ENCODE measurements at places on chromosomes 1 and 21.

DNA sequence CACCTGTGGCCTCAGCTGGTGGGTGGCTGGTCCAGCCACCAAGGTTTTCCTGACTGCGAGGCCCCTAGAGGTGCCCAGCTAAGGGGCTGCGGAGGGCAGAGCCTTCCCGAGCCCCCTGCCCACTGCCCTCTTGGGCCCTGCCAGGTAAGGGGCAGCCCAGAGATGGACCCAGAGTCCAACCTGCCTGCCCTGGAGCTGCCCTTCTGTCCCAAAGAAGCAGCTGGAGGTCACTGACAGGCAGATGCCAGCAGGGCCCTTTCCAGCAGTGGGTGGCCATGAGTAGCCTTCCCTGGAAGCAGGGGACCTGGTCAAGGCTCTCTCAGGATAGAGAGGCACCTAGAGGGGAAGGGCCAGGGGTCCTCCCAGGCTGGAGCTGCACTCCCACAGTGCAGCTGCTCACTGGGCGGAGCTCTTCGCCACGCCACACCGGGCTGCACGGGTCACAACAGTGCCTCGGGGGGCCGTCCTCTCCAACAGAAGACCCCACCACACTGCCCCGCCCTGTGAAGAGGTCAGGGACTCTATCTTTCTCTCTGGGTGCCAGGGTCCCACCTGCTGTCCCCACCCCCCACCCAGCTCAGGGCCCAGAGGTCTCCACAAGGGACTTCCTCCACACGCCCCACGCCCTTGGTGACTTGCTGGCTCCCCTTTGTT is 10.9 kb upstream of the GNB1 start:
- DNase-seq, result no peak

DNA sequence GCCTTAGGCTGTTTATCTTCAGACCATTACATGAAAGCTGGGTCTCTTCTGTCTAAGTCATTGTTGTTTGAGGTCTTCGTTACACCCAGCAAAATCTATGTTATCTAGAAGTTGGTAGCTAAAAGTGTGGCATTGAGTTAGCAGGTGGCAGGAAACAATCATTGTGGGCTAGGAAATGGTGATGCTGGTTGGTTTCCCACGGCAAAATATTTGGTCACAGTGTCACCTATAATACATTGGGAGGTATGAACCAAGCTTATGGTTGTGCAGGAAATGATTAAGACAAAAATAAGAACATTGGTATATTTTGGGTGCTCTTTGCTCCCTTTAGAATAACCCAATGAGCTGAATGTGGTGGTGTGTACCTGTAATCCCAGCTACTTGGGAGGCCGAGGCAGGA is 169.7 kb downstream of the TRIM33 start:
- no peak for DNase-seq

GRCh38 chr1:33414879-33415278 is 16.0 kb downstream of the PHC2 start:
- DNase-seq, result no peak

DNA sequence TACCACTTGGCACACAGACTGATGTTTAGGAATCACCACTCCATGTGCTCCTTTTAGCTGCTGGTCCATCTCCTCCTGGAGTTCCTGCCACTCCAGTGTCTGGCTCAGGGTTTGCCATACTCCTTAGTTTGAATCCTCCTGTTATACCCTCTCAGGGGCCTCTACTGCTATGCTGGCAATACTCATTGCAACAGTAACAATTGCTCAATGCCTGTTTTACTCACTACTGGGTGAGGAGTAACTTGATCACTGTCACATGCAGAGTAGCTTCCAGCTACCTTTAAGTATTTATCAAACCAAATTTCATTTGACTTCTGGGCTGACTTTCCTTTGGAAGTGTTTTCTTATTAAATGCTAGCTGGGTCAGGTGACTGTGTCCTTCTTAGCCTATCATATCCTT is 107.2 kb upstream of the WLS start:
- DNase-seq, result no peak

DNA sequence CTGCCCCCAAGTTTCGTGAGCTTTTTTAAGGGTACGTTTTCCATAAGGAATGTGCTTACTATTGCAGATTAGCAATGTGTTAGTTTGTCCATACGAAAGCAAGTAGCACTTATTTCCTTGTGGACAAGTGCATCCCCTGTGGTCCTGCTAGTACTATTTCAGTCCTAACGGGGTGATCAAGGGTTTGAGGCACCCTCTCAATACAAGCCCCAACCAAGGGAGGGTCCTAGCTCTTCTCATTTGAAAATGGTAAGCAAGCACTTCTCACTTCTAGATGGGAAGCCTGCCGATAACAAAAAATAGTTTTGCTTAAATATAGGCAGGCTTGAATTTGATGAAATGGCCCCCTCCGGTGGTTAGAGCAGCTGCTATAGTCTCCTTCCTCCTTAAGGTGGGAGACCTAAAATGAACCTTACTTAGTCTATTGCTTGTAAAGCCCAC is 64.0 kb upstream of the HMCN1 start:
- peak; percentile 39 for DNase-seq

GRCh38 chr1:53326598-53327181 is 1.2 kb downstream of the LRP8 start:
- peak; percentile 10 for DNase-seq

DNA sequence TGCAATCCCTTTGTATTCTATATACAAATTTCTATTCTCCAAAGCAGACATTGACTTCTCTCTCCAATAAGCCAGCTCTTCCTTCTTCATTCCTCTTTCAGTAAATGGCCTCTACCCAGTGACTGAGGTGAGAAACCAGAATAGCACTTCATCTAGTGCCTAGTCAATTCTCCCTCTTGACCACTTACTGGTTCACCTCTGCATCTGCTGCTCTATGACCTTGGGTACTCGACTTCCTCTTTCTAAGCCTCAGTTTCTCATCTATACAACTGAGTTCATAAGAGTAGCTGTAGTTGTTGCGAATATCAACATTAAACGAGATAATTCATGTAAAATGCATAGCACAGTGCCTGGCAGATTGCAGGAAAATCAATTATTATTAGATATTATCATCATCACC is 12.4 kb downstream of the LYST start:
- DNase-seq, result no peak

DNA sequence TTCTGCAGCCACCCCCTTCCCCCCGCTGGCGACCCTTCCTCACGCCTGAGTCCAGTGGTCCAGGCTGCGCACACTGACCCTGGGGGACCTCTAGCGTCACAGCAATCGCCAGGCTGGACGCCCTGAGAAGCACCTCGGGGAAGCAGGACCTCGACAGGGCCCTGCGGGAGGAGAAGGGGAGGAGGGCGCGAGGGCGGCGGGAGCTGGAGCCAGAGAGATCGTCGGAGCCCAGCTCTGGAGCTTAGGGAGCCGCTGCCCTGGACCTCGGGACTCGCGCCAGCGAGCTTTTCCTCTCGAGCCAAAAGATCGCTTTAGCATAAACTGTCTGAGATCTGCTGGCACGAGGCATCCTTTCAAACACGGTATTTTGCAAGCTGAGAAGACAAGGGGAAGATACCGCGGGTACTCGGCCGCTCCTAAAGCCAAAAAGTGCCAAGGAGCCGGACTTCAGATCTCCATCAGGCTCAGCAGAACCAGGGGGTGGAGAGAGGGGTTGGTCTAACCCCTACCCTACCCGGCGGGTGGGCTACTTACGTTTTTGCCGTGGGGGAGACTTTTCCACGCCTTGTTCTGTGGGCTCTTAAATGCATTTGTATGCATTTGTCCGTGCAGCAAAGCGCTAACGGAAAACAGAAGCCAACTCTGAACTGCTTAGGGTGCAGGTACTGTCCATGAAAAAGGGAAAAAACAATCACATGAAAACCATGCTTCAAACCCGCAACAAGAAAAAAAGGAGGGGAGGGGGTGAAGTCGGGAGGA is 586 bp downstream of the COL24A1 start:
- no peak for DNase-seq

- DNase-seq, result no peak
Observed at GRCh38 chr1:32761253-32761877, 55.8 kb downstream of the YARS1 start.

GRCh38 chr21:27704567-27705166 is 737.8 kb upstream of the ADAMTS5 start:
- no peak for DNase-seq
